ENCODE measurements at places on chromosomes 5 and 9. TPM values are rescaled to one million over a fixed set of nuclear protein-coding genes. Genes with fewer than 3 reads are reported as not detected.

GRCh38 chr9:35891646-35892045 lies 14.4 kb upstream of the HRCT1 start:
- no peak overlapping the region for H3K4me3 ChIP-seq
- H3K36me3 ChIP-seq, result no peaks in the 10 kb centered on the region
- H3K27ac ChIP-seq, result no peak overlapping the region
- no peaks in the 10 kb centered on the region for H3K4me1 ChIP-seq
- no peak for DNase-seq

DNA sequence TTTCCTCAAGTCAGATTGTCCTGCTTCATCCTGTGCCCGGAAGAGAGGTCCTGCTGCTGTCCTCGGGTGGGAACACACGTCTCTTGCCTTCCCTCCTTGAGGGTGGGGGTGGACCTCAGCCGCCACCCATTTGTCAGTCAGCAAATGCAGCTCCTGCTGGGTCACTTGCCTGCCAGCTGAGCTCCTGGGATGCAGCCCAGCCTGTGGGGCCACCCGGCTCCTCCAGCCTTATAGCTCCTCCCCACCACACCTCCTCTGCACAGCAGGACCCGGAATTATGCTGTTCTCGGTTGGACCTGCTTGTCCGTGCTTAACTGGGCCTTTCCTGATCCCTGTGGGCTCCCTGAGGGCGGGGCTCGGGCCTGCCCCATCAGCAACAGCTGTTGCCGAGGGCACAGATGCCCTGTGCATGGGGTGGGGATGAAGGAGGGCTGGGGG lies 52.7 kb downstream of the RXRA start:
- H3K4me1 ChIP-seq, result peaks cover 100% of the 10 kb centered on the region
- H3K4me3 ChIP-seq, result no peak overlapping the region
- no peaks in the 10 kb centered on the region for H3K36me3 ChIP-seq
- H3K27me3 ChIP-seq, result no peaks in the 10 kb centered on the region
- peak overlapping the region; percentile 94 for H3K27ac ChIP-seq

GRCh38 chr5:146368137-146368536 lies 29.5 kb downstream of the POU4F3 start:
- H3K4me3 ChIP-seq, result no peak overlapping the region
- DNase-seq, result no peak
- no peak overlapping the region for H3K27ac ChIP-seq
- H3K36me3 ChIP-seq, result no peaks in the 10 kb centered on the region

DNA sequence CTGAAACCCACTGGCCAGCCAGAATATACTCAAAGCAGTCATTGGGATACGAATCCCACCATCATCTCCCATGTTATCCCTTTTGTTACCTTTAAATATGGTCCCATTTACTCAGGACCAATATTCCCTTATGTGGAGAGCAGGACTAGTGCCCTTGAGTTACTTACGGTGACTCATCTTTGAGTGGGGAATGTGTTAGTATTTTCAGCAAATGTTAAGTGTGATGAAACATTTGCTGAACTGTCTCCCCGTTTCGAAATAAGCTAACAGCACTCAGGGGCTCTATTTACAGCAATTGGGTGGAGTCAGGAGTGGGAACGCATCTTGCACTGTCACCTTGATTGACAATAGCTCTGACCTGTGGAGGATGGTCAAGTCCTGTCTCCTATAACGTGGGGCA lies 67.4 kb downstream of the CTSL start:
- H3K4me3 ChIP-seq, result no peak overlapping the region
- no peak for DNase-seq
- no peaks in the 10 kb centered on the region for H3K36me3 ChIP-seq
- peak overlapping the region; percentile 64 for H3K27ac ChIP-seq
- H3K27me3 ChIP-seq, result no peaks in the 10 kb centered on the region
- H3K4me1 ChIP-seq, result peaks cover 12% of the 10 kb centered on the region

EQTN gene
- not detected for total RNA-seq

DNA sequence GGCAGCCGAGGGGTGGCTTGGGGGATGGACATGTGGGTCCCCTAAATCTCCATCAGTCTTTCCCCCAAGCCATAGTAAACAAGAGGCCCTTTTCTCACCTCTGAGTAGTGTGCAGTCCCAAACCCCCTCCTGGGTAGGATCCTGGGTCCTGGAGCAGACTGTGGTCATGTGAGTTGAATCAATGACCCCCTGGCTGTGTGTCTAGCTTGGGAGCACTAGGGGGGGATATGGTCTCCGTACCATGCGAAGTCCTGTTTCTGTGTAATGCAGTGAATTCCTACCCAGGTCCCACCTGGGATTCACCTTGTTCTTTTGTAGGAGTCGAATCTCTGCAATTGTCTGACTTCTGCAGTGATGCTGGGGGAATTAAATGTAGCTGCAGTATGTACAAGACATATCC lies 66.2 kb downstream of the FGF18 start:
- H3K4me1 ChIP-seq, result peaks cover 6% of the 10 kb centered on the region
- DNase-seq, result no peak
- no peak overlapping the region for H3K4me3 ChIP-seq
- no peaks in the 10 kb centered on the region for H3K27me3 ChIP-seq

DNA sequence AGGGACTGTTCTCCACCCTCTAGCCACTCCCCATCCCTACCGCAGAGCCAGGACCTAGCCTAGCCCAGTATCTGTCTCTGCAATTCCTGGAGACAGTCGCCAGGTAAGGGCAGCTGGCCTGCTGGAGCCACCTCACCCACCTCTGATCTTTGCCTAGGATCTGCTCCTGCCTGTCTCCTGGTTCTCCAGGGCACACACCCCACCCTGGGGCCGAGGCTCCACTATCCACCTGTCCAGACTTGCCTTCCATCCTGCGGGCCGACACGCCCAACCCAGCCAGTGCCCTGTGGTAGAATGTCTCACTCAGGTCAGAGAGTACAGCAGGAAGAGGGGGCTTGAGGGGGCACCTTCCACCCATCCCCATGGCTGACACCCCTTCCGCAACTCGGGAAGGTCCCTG lies 15.7 kb upstream of the AQP7 start:
- H3K4me1 ChIP-seq, result peaks cover 48% of the 10 kb centered on the region
- DNase-seq, result no peak
- no peak overlapping the region for H3K4me3 ChIP-seq
- peak overlapping the region; percentile 36 for H3K27ac ChIP-seq
- no peaks in the 10 kb centered on the region for H3K36me3 ChIP-seq
- H3K27me3 ChIP-seq, result no peaks in the 10 kb centered on the region

- H3K4me3 ChIP-seq, result no peak overlapping the region
- peaks cover 24% of the 10 kb centered on the region for H3K4me1 ChIP-seq
- no peak for DNase-seq
- H3K27me3 ChIP-seq, result no peaks in the 10 kb centered on the region
- no peaks in the 10 kb centered on the region for H3K36me3 ChIP-seq
Measured at GRCh38 chr9:18594837-18595236, 120.9 kb downstream of the ADAMTSL1 start.

- H3K27ac ChIP-seq, result no peak overlapping the region
- no peak overlapping the region for H3K4me3 ChIP-seq
- H3K27me3 ChIP-seq, result no peaks in the 10 kb centered on the region
- no peaks in the 10 kb centered on the region for H3K36me3 ChIP-seq
- H3K4me1 ChIP-seq, result no peaks in the 10 kb centered on the region
- no peak for DNase-seq
Measured at GRCh38 chr9:6096821-6097220, 81.4 kb upstream of the RANBP6 start.

DNA sequence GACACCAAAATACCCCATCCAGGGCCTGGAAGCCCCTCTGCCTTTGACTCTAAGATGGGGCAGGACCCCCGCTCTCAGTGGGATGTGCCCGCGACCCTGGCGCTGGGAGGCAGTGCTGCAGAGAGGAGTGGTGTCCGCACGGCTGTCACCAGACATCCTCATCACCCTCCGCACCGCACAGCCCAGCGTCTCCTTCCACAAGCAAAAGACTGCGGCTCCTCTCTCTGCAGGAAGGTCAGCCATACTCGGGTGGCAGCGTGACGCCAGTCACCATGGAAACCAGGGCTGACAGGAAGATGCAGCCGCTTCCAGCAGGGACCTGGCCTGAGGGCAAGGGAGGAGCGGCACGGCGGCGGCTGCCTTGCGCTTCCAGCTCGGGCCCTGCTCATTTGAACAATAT lies 17.1 kb upstream of the SLC6A3 start:
- no peaks in the 10 kb centered on the region for H3K4me1 ChIP-seq
- no peak for DNase-seq
- H3K36me3 ChIP-seq, result no peaks in the 10 kb centered on the region
- no peak overlapping the region for H3K4me3 ChIP-seq
- H3K27ac ChIP-seq, result no peak overlapping the region
- no peaks in the 10 kb centered on the region for H3K27me3 ChIP-seq

DMRT3 gene
- not detected for total RNA-seq

DNA sequence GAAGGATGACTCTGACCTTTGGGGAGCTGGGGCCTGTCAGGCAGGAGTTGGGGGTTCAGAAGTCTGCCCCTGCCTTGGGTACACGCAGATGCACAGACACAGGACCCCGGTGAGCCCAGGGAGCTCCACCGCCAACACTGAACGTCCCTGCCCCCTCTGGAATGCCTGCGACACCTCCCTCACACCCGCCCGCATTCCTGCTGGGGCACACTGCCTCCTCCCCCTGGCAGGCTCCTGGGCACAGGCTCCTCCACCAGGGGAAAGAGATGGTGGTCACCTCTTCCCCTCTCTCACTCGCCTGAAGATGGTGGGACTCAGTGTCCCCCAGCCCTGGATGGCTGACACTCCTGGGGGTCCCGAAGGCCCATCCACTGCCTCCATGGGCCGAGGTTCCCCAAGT lies 12.0 kb downstream of the CRB2 start:
- DNase-seq, result no peak
- no peak overlapping the region for H3K4me3 ChIP-seq
- H3K4me1 ChIP-seq, result no peaks in the 10 kb centered on the region

DNA sequence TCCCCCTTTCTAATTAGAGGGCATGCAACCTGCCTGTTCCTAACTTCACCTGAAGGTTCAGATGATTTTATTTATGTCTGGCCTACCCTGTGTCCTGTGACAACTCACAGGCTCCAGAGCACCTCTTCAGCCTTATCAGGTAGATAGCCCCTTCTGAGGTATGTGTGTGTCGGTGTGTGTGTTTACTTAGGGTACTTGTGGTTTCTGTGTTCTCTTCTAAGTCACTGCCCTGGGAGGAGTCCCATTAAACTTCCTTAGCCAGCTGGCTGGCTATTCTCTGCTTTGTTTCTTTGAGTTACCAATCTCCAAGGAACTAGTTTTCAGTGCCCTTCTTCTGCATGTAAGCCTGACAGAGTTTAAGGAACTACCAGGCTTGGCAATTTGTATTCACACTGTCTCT lies 74.9 kb downstream of the UNC13B start:
- H3K36me3 ChIP-seq, result no peaks in the 10 kb centered on the region
- no peak for DNase-seq
- H3K27me3 ChIP-seq, result no peaks in the 10 kb centered on the region
- no peaks in the 10 kb centered on the region for H3K4me1 ChIP-seq

DNA sequence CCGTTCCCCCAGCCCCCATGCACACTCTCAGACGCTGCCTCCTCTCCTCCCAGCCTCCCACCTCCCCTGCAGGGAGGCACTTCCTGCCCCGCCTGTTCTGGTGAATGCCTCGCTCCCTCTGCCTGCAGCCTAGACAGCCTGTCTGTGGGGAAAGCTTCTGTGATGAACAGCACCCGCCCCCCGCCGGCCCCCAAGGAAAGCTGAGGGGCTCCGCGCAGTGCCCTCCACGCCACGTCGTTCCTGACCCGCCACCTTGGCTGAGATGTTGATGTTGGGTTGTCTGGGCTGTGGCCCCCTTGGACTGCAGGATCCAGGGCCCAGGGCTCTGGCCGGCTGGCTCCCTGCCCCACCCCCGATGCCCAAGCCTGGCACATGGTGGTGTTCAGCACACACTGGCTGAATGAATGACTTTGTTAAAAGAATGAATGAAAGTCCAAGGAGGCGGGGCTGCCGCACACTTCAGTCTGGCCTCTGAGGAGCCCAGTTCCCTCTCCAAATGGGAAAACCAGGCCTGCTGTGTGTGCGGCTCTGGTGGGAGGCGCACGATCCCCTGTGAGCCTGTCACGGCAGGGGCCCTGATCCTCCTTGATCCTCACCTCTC lies 2.1 kb upstream of the MYMK start:
- no peak for DNase-seq
- no peaks in the 10 kb centered on the region for H3K27me3 ChIP-seq
- peaks cover 24% of the 10 kb centered on the region for H3K4me1 ChIP-seq
- H3K4me3 ChIP-seq, result no peak overlapping the region
- no peak overlapping the region for H3K27ac ChIP-seq

GRCh38 chr5:133589286-133589685 lies 23.1 kb downstream of the FSTL4 start:
- H3K27me3 ChIP-seq, result no peaks in the 10 kb centered on the region
- DNase-seq, result no peak
- H3K27ac ChIP-seq, result no peak overlapping the region
- H3K4me1 ChIP-seq, result no peaks in the 10 kb centered on the region

DNA sequence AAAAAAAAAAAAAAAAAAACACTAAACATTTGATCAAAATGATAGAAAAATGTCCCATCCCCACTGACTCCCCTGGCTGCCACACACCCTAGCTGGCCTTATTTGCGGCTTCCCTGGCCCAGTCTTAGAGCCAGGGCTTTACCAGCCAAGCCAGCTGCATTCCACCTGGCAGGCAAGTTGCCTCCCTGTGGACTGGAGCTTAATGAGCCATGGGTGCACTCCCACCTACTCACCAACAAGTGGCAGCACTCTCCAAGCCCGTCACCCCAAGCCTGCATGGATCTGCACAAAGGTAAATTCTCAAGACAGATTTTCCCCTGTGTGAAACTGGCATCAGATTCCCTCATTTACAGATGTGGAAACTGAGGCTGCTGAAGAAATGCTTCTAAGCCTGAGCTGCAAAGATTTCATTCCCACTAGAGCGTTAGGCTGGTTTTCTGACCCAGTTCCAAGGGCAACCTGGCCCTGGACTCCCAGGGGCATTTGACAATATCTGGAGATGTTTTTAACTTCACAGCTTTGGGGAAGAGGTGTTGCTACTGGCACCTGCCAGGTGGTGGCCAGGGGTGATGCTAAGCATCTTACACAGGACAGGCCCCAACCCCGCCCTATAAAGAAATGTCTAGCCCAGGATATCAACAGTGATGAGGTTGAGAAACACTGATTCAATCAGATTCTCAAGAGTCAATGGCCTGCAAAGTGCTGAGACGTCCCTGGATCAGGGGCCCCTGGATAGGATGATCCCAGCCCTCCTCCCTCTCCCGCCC lies 21.9 kb upstream of the VDAC1 start:
- H3K27ac ChIP-seq, result no peak overlapping the region
- H3K4me1 ChIP-seq, result no peaks in the 10 kb centered on the region
- H3K27me3 ChIP-seq, result no peaks in the 10 kb centered on the region
- no peak for DNase-seq
- no peak overlapping the region for H3K4me3 ChIP-seq
- no peaks in the 10 kb centered on the region for H3K36me3 ChIP-seq

GRCh38 chr9:112447283-112447761 lies 39.3 kb upstream of the KIAA1958 start:
- H3K27ac ChIP-seq, result peak overlapping the region; percentile 39
- DNase-seq, result no peak
- H3K4me3 ChIP-seq, result no peak overlapping the region
- H3K4me1 ChIP-seq, result peaks cover 17% of the 10 kb centered on the region

AMBP gene
- not detected for total RNA-seq

Data from vagina (tissue), 2 donors.